ENCODE measurements at places on chromosomes 7 and 10.

GRCh38 chr7:157096286-157097055, 42.3 kb upstream of the UBE3C start:
- DNase-seq: no peak

- no peak for DNase-seq
These were observed 284.2 kb downstream of the MTERF1 start for GRCh38 chr7:91596287-91596686.

DNA sequence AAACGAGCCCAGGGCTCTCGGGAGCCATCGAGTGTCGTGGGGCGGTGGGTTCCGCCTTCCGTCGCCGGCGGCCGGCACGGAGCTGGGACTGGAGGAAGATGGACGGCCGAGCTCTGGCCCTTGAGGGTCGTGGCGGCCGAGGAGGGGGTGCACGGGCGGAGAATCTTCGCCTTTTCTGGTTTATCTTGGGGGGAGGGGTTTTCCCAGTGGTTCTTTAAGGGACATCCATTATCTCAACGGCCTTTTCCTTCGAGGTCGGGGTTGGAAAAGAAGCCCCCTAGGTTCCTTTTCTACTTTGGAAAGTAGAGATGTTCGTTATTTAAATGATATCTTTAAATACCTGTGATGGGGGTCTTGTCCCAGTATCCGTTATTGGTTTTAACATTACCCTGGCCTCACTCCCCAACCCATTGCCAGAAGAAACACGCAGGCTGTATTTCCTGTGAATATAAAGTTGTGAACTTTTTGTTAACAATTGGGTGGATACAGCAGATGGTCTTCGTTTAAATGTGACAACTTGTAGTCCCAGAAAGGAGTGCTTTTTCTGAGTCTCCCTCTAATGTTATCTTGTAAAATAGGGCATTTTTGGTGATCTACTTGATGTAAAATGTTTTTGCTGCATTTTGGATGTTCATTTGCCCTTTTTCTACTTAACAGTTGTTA, 765 bp downstream of the CCAR1 start:
- no peak for DNase-seq

- no peak for DNase-seq
These were observed 21.5 kb upstream of the GRIFIN start for GRCh38 chr7:2497500-2498336.

DNA sequence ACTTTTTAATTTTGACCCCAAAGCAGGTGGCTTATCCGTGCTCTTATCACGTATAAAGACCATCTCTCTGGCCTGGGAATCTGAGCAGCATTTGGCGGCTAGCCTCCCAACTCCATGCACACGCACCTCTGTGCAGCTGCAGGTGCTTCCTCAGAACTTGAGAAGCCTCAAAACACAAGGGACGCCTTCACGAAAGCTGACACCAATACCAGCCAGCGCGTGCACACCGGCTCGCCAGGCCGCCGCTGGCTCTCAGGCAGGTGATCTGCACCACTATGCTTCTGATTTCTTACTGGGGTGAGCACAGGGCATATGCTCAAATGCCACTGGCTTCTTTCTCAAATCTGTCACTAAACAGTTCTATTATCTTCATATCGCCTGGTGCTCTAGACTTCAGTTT, 145.0 kb downstream of the PARD3 start:
- no peak for DNase-seq

GRCh38 chr10:48227213-48227612, 47.3 kb downstream of the FRMPD2 start:
- no peak for DNase-seq

DNA sequence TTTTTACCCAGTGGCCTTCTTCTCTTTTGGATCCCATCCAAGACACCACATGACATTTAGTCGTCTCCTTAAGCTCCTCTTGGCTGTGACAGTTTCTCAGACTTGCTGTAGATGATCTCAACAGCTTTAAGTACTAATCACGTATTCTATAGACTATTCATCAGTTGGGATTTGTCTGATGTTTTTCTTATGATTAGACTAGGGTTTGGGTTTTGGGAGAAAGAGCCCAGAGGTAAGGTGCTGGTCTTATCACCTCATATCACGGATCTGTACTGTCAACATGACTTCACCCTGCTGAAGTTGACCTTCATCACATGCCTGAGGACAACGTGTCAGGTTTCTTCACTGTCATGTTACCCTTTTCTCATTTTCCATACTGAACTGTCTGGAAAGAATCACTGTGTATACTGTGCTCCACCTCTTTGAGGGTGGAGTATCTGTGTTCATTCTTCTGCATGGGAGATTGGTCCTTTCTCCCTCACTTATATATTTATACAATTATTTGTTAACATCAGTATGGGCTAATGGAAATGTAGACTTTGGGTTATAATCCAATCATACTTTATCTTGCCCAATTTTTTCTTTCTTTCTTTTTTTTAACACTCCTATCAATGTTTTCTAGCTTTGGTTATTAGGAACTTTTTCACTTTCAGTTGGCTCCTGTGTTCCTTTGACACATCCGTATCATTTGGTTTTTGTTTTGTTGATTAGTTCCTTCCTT, 6.4 kb upstream of the HKDC1 start:
- DNase-seq: no peak

GRCh38 chr7:69656077-69656476, 57.8 kb downstream of the AUTS2 start:
- no peak for DNase-seq

GRCh38 chr7:74587435-74588126, 69.9 kb upstream of the GTF2I start:
- no peak for DNase-seq

GRCh38 chr10:122636953-122637352, 62.7 kb downstream of the C10orf120 start:
- no peak for DNase-seq

DNA sequence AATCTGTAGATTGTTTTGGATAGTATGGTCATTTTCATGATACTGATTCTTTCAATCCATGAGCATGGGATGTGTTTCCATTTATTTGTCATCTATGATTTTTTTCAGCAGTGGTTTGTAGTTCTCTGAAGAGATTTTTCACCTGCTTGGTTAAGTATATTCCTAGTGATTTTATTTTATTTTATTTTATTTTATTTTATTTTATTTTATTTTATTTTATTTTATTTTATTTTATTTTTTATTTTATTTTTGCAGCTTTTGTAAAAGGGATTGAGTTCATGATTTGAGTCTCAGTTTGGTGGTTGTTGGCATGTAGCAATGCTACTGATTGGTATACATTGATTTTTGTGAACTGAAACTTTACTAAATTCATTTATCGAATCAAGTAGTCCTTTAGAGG, 404.2 kb downstream of the SDK1 start:
- no peak for DNase-seq

DNA sequence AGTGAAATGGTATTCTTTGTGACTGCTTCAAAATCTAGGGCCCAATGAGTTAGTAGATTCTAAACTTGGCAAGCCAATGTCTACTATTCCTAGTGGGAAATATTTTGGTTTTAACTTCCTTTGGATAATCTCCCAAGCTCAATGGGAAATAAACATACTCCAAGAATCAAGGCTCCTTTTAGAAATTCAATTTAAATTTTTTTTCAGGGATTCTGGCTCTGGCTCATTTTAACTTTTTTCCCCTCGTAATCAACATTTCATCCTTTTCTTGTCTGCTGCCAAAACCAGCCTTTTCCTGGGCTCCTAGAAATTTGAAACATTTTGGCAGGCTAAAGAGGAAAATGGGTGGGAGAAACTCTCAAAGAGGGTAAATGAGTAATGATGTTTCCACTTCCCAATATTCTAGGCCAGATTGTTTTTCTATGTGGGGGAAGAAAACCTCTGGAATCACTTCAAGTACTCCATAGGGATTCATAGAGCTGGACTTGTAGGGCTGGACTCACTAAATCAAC, 85.6 kb upstream of the AGR3 start:
- DNase-seq: no peak

- no peak for DNase-seq
These were observed 239.9 kb downstream of the CSTF2T start for GRCh38 chr10:51459476-51459875.

- no peak for DNase-seq
These were observed 62.1 kb upstream of the CFAP46 start for GRCh38 chr10:133004478-133004877.

GRCh38 chr7:7203813-7204575, 21.6 kb downstream of the C1GALT1 start:
- no peak for DNase-seq

- DNase-seq: no peak
These were observed 59.5 kb downstream of the AHR start for GRCh38 chr7:17357952-17358351.

DNA sequence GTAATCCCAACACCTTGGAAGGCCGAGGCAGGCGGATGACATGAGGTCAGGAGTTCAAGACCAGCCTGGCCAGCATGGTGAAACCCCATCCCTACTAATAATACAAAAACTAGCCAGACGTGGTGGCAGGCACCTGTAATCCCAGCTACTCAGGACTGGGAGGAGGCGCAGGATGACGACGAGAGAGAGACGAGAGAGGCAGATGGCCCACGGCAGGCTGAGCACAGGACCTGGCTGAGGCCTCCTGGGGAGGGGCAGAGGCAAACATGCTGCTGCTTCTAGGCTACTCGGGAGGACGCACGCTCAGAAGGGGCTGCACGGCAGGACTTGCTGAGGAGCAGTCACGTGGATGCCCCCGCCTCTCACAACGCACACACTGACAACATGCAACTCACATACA, 22.4 kb downstream of the DIP2C start:
- no peak for DNase-seq

DNA sequence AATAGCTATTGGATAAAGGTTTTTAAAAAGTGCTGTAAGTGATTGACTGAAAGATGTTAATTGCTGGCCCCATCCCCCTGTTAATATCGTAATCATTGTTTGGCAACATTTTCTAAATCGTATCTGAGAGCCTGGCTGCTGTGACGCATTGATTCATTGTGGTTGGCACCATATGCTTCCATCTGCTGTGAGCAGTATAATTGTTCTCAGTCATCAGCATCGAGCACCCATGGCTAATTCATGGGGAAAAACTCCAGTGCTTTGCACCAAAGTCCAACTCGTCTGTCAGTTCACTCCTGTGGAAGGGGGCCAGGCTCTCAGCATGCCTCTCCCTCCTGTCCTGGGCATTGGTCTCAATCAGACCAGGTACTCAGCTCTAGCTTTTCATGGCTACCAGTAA, 205.2 kb downstream of the STK31 start:
- DNase-seq: no peak

DNA sequence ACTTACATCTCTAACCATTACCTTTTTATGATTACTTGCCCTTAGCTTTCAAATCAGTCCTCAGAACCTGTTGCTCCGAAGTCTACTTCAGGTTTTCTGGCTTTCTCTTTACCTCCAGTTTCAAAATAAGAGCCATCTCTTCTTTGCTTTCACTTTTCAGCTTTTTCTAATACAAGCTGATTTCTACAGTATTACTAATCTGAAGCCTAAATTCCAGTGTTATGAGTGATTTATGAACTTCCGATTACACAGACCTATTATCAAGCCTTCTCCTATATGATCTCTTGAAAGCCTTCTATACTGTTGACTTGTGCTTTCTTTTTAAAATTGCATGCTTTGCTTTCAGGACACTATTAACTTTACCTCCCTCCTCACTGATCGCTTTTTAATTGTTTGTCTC, 1307.8 kb upstream of the CELF2 start:
- DNase-seq: no peak

- no peak for DNase-seq
These were observed 16.0 kb downstream of the PTPN12 start for GRCh38 chr7:77553123-77553522.
